ENCODE measurements at places on chromosomes 16 and 17.

- no peak for DNase-seq
Observed at GRCh38 chr17:63925615-63926014, 6.5 kb downstream of the CD79B start.

- DNase-seq: no peak
Observed at GRCh38 chr17:67784364-67785121, 40.8 kb upstream of the BPTF start.

- peak; percentile 79 for DNase-seq
Observed at GRCh38 chr17:7835814-7836595, 2.0 kb downstream of the KDM6B start.

- DNase-seq: no peak
Observed at GRCh38 chr17:8465759-8466158, 30.1 kb downstream of the NDEL1 start.

DNA sequence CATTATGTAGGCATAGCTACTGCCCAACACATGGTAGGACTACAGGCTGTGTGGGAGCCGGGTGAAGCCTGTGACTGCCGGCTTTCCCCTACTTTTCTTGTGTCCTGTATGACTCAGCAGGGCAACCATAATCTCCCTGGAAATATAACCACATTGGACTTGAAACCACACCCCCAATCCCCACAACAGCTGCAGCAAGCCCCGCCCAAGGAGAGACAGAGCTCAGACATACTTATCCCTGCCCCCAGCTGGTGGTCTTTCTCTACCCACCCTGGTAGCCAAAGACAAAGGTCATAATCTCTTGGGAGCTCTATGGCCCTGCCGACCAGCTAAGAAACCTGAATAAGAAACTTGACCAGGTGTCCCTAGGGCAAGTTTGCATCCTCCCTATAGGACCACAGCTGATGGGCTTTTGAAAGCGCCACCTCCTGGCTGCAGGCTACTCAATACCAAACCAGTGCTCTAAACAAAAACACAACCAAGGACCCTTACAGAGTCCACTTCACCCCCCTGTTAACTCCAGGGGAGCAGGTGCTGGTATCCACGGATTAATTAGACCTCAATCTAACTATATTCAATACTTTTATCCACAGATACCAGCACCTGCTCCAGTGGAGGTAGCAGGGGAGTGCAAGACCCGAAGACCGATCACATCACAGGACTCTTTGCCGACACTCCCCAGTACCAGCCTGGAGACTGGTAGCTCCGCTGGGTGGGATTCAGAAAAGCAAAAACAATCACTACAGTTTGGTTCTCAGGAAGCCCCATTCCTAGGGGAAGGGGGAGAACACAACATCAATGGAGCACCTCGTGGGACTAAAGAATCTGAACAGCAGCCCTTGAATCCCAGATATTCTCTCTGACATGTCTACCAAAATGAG, 91.2 kb downstream of the IRX5 start:
- DNase-seq: no peak
